Fibroblast of skin of right quadriceps (primary cell): ENCODE measurements at places on chromosomes 2 and 18.

GRCh38 chr2:215486291-215487001 is 50.6 kb upstream of the FN1 start:
- DNase-seq: no peak

- DNase-seq: no peak
Measured at GRCh38 chr2:181821049-181821448, 70.5 kb upstream of the ITPRID2 start.

DNA sequence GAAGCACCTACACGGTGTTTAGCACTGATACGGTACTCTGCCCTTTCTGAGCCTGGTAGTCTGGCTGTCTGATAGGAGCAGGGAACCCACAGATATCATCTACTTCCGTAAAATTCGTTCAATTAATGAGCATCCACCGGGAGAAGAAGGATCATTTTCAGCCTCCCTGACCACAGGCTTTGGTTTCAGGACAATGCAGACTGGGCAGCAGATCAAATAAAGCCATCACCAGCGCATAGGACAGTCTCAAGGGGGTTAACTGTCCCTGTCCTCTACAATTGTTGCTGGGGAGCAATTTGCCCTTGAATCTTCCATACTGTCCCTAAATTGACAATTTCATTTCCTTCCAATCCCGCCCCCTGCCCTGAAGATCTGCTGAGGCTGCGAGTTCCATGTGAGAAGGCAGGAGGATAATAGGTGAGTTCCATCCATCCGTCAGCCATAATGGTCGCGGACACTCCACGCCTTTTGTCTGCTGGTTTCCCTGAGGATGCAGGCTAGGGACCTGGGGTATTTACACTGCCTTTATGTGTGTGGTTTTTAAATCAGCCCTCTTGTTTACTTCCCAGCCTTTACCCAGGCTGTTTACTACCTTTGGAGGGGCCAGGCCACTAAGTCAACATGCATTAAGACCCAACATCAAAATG is 110.0 kb downstream of the MYCN start:
- DNase-seq: no peak

DNA sequence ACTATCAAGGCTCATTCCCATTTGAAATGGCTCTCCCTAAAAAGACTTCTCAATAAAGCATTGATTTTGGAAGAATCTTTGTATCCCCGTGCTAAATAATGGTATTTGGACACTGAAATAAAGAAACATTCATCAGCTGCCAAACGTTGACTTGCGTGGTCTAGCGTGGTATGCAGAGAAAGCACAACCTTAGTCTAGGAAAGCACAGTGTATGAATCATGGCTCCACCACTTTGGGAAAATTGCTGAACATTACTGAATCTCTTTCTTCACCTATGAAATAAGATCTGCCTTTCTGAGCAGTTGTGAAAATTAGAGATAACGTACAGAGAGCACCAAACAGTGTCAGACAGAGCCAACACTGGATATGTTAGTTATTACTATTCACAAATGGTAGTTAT is 353.9 kb downstream of the SS18 start:
- peak; percentile 63 for DNase-seq

- no peak for DNase-seq
Measured at GRCh38 chr2:232551250-232551638, 755 bp downstream of the EIF4E2 start.

DNA sequence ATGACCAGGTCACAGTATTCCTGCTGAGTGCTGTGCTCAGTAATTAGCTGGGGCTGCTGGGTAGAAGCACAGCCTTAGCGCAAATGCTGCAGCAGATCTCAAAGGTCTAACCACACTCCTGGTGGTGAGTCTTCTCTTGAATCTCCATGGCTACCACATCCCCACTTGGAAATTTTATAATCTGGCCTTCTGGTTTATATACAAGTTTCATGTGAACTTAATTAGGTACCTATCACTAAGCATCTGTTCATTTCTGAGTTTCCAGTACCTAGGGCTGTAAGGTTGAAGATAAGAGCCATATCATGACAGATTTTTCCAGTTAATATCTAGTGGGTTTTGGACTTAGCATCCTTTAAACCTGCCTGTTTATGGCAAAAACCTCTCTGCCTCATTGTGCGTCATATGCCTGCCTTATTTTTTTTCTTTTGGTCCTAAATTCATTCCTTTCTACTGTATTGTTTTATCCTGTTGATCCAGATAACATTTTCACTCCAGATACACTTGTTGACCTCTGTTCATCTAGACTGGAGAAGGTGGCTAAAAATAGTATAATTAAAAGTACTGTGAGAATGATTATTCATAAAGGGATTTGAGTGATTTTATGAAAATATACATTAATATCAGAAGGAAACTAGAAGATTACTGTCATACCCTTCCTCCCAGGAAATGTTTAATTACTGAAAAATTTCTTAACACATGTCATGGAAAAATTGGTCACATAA is 168.4 kb upstream of the THUMPD2 start:
- peak; percentile 32 for DNase-seq

- peak; percentile 13 for DNase-seq
Measured at GRCh38 chr18:46152808-46153617, 48.8 kb downstream of the HAUS1 start.

- no peak for DNase-seq
Measured at GRCh38 chr2:24374301-24374700, 14.0 kb upstream of the ITSN2 start.

DNA sequence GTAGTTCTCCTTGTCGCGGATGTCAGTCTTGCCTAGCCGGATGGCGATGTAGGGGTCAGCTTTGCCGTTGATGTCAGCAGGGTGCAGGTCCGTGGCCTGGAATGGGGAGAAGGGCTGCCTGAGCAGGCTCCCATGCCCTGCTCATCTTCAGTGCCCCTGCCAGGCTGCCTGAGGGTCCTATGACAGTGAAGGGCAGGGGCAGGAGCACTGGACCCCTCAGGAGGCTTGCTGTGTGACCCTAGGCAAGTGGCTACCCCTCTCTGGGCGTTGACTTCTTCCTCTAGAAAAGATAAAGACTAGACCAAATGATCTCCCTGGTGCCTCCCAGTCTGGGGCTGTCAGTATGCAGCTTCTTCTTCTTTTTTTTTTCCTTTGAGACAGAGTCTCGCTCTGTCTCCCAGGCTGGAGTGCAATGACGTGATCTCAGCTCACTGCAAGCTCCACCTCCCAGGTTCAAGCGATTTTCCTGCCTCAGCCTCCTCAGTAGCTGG is 11.9 kb downstream of the OTOF start:
- no peak for DNase-seq

DNA sequence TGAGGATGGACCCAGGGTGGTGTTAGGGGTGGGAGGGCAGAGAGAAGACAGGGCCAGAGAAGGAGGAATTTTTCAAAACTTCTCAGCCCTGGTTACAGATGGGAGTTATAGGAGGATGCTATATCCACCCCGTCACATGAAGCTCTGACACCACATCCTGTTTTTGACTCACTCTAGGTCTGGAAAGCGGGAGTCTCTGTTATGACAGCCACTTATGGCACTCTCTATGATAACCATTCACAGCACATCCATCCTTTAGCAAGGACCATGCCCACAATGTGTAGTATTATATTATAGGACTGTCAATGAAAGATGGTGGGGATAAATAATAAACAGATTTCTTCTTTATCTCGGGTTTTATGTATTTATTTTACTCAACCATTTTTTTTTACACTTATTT is 461.2 kb downstream of the CDH2 start:
- peak; percentile 34 for DNase-seq

DNA sequence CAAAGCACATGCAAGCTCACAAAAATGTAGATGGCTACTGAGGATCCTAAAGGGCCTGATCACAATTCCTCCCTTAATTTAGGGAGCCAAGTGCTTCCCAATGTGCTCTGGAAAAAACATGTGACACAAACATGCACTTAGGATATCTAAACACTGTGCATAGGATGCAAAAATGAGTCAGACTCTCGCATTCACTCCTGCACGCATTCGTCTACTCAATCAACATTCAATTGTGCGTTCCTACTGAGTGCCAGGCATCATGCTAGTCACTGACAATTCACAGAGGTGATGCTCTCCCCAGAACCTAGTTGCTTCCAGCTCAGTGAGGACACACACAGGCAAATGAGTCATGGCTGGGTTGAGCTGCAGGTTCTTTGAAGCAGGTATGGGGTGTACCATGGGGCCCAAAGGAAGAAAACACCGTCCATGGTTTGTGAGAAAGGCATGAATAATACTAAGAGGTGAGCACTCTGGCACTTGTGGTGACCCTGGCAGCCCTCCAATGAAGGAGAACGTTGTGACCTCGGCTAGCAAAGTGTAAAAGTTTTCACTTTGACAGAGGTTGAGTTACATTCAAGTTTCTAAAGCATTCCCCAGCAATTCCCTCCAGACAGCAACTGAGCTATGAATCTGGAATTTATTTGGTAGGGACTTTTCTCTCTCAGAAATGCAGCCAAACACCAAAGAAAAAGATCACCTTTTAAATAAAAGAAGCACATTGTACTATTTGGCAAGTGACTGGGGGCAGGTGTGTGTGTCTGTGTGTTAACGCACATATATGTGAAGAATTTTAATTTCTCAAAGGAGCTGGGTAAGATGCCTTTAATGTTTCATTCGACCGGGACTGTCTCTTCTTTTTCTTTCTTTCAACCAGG is 173.3 kb downstream of the ALPK2 start:
- no peak for DNase-seq

GRCh38 chr2:74846481-74846880 is 12.6 kb downstream of the HK2 start:
- no peak for DNase-seq

DNA sequence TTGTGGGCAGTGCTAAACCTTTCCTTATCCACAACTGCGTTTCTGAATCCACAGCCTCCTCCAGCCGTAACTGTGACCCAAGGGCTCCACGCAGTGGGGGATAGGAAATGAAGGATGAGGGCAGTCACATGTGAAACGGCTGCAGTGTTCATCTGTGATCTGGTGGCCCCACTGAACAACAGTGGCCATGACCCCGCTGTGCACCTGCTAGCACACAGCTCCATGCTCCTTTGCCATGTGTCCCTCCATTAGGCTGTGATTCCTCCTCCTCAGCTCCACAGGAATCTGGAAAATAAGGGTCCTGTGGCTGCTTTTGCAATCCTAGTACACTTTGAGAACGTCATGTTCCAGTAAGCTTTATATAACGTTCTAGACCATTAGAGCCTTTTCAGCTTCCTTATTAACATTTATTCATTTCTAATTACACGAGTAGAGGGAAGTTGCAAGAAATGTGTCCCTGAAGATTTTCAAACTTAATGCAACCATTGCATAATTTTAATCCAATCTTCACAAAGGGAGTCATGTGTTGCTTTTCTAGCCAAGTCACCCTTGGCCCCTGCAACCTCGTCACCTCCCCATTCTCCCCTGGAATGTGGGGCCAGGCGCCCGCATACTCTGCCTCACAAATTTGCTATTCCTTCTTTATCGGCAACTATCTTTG is 7.1 kb upstream of the NAPG start:
- DNase-seq: peak; percentile 63

DNA sequence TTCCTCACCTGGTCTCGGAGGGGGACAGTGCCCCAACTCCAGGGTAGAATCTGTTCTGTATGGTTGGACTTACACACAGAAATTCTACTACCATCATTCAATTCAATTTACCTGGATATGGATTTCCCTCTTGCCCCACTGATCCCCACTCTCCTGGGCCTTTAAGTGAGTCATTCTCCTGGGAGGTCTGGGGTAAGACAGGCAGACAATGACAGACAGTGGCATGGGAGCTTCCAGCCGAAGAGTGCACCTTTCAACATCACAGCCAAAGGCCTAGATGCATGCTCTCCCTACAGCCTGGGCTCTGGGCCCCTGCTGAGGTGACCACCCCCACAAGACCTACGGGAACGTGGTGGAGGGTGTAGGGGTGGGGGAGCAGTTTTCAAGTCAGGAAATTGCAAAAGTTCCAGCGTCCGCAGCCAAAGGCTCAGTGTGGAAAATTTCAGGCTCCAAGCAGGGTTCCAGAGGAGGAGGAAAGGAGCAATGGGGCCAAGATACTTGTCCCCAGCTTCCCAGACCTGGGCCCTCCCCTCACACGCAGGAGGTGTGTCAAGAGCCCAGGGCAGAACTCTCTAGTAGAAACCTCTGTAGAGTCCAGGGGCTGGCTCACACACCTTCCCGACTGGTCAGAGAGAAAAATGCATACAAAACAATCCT is 296.4 kb downstream of the CYP26B1 start:
- peak; percentile 29 for DNase-seq
